ENCODE measurements at places on chromosomes 6 and 20. TPM values are rescaled to one million over a fixed set of nuclear protein-coding genes. Genes with fewer than 3 reads are reported as not detected.

- no peak overlapping the region for H3K4me3 ChIP-seq
- no peaks in the 10 kb centered on the region for H3K36me3 ChIP-seq
- H3K27me3 ChIP-seq, result no peaks in the 10 kb centered on the region
- no peak overlapping the region for H3K27ac ChIP-seq
Measured at GRCh38 chr6:87982134-87982533, 65.5 kb upstream of the SPACA1 start.

GRCh38 chr6:13303668-13304017, 24.7 kb downstream of the TBC1D7 start:
- peaks cover 50% of the 10 kb centered on the region for H3K36me3 ChIP-seq
- peak overlapping the region; percentile 62 for H3K27ac ChIP-seq
- no peaks in the 10 kb centered on the region for H3K4me1 ChIP-seq
- H3K4me3 ChIP-seq, result no peak overlapping the region
- H3K27me3 ChIP-seq, result no peaks in the 10 kb centered on the region

DNA sequence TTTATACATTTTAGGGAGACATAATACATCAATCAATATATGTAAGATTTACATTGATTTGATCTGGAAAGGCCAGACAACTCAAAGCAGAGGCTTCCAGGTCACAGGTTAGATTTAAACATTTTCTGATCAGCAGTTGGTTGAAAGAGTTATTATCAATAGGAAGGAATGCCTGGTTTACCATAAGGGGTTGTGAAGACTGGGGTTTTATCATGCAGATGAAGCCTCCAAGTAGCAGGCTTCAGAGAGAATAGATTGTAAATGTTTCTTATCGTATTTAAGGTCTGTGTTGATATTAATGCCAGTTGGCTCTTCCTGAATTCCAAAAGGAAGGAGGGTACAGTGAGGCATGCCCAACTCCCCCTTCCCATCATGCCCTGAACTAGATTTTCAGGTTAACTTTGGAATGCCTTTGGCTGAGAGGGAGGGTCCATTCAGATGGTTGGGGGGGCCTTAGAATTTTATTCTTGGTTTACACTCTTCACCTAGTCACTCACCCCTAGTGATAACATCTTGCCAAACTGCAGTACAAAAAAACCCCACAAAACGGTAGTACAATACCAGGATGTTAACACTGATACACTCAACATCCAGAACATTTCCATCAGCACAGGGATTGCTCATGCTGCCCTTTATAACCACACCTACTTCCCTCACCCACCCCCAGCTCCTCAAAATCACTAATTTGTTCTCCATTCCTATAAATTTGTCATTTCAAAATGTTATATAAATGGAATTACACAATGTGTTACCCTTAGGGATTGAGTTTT, 259.6 kb upstream of the PLN start:
- H3K27ac ChIP-seq, result no peak overlapping the region
- H3K27me3 ChIP-seq, result no peaks in the 10 kb centered on the region
- no peaks in the 10 kb centered on the region for H3K36me3 ChIP-seq
- DNase-seq, result no peak
- H3K4me3 ChIP-seq, result no peak overlapping the region

DNA sequence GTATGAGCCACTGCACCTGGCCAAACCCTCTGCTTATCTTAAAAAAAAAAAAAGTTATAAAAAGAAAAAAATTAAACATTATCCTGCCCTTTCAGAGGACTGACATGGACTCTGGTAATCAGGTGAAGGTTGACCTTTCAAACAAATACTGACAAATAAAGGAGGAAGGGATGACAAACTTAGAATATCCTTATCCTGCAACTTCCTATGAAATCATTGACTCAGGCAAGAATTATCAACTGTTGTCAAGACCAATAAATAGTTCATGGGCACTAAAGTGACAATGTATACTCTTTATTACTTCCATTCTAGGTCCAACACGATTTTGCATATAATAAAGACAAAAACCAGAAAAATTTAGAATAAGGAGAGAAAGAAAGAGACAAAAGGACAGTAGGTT, 117.9 kb downstream of the KIF16B start:
- DNase-seq, result no peak

DNA sequence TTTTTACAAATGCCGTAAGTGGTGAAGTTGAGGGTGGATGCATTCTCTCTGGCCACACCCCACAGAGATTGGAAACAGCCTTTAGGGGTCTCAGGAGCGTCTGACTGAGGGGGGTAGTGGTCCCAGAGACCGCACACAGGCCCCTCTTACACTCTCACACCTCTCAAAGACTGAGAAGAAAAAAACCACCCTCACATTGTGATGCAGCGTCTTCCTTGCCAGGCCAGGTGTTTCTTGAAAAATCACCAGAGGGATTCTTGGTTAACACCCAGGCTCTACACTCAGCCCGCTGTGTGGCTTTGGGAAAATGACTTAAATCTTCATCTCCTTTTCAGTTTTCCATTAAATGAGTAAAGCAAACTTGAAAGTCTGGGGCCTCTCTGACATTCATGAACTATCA, 115.8 kb upstream of the SPTLC3 start:
- H3K36me3 ChIP-seq, result no peaks in the 10 kb centered on the region
- no peaks in the 10 kb centered on the region for H3K27me3 ChIP-seq
- H3K27ac ChIP-seq, result no peak overlapping the region
- H3K4me1 ChIP-seq, result no peaks in the 10 kb centered on the region
- no peak for DNase-seq

Gene SMLR1
- not detected for total RNA-seq

All from thymus (tissue), 14 donors.